Endothelial cell (in vitro differentiated cells): ENCODE measurements at places on chromosomes 7 and 10. TPM values are rescaled to one million over a fixed set of nuclear protein-coding genes. Genes with fewer than 3 reads are reported as not detected.

The ZWINT gene
- total RNA-seq = 36.7 TPM

DNA sequence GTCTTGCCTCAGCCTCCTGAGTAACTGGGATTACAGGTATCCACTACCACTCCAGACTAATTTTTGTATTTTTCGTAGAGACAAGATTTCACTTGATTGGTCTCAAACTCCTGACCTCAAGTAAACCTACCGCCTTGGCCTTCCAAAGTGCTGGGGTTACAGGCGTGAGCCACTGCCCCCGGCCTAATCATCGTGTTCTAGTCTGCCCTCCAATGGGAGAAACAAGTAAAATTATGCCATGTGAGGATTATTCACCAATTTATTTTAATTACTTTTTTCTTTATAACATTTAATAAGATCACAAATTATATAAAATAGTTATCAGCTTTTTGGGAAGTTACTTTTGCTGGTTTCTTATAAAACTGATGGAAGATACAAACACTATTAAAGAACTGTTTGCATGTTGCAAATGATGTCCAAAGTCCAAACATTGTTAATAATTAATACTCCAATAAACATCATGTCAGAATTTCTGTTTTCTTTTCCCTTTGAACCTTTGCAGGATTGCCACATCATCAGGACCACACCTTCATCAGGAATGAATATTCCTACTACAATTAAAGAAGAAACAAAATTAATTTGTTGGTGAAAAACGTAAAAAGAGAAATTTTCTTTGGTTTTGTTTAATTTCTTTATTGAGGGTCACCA, 786 bp upstream of the AKR1C4 start:
- no peak for DNase-seq

The PPIF gene
- total RNA-seq = 21.9 TPM

The ZMIZ2 gene
- total RNA-seq = 70.9 TPM

DNA sequence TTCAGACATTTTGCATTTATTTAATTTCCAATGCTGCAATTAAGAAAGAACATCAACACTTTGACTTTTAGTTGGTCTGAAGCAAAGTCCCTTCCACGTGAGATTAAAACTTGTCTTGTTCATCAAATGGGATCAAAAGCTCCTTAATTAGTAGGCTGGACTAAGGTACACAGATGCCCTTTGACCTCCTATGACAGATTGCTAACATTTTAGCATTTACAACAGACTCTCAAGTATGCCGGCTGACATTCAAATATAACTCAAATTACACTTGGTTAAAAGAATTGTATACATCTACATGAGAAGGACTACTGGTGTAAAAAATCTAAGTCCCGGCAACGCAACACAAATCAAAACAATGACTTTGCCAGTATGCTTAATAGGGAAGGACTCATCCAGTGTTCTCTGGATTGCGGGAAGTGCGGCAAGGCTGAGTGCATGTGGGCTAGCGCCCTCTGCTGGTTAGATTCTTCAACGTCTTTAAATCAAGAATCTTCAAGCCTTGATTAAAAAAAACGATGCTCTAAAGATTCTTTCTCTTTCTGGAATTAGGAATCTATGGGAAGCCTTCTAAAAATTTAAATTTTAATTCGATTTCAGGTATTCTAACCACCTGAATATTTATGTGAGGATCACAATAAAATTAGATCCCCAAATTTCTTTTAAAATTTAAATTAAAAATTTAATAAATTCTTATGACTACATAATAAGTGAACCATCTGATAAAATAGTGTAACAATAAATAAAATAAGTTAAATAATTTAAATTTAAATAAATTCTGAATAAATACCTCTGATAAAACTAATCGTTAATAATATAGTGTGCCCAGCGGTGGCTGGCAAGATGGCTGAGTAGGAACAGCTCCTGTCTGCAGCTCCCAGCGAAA, 444.7 kb downstream of the DGKB start:
- peak; percentile 69 for DNase-seq

GRCh38 chr7:2982831-2983230, 60.8 kb downstream of the CARD11 start:
- DNase-seq = no peak
